Umbilical cord (tissue), 2 donors: ENCODE measurements at places on chromosomes 6 and 20. TPM values are rescaled to one million over a fixed set of nuclear protein-coding genes. Genes with fewer than 3 reads are reported as not detected.

The ATP6V1G2 gene
- 3.6 TPM for total RNA-seq

The OTOR gene
- 1.7 TPM for total RNA-seq

The DACT2 gene
- 8.7 TPM for total RNA-seq

The BCAS1 gene
- total RNA-seq = 4.3 TPM

The CDKAL1 gene
- 24.6 TPM for total RNA-seq

The COL9A3 gene
- 37.1 TPM for total RNA-seq

The ADGRF5 gene
- total RNA-seq = 2.2 TPM

The SNPH gene
- total RNA-seq = 1.9 TPM

The ADA gene
- total RNA-seq = 14.0 TPM

The BEND6 gene
- 21.7 TPM for total RNA-seq

The NELFE gene
- total RNA-seq = 54.9 TPM

The GPX5 gene
- 4.6 TPM for total RNA-seq

The CLVS2 gene
- total RNA-seq = 4.1 TPM

The PNLDC1 gene
- not detected for total RNA-seq

The C20orf144 gene
- total RNA-seq = not detected

The FAXC gene
- total RNA-seq = 5.3 TPM

The RUNX2 gene
- total RNA-seq = 6.3 TPM

The PI3 gene
- total RNA-seq = not detected

The HLA-DQA1 gene
- total RNA-seq = not detected

The BAG2 gene
- 46.7 TPM for total RNA-seq

The ABHD16B gene
- not detected for total RNA-seq

The SLC22A16 gene
- total RNA-seq = 1.4 TPM

The SLC35F1 gene
- total RNA-seq = 2.2 TPM

The MAN1A1 gene
- 258 TPM for total RNA-seq

The PROKR2 gene
- not detected for total RNA-seq

The CYP24A1 gene
- total RNA-seq = 1.2 TPM

The C20orf202 gene
- 1.2 TPM for total RNA-seq

The HLA-DPA1 gene
- total RNA-seq = 24.8 TPM

The SLA2 gene
- total RNA-seq = not detected

The SERINC1 gene
- total RNA-seq = 275 TPM

The TMEM14C gene
- total RNA-seq = 75.1 TPM

The BPI gene
- total RNA-seq = not detected

The RALGAPB gene
- total RNA-seq = 36.4 TPM

The SYTL3 gene
- 1.7 TPM for total RNA-seq

The HFE gene
- 11.8 TPM for total RNA-seq

The CCN6 gene
- total RNA-seq = 6.7 TPM

The LST1 gene
- total RNA-seq = not detected

The ITPA gene
- 7.2 TPM for total RNA-seq

The PHACTR1 gene
- total RNA-seq = 3.6 TPM

The MRS2 gene
- total RNA-seq = 27.0 TPM

The MROH8 gene
- total RNA-seq = 2.4 TPM

The ITPR3 gene
- total RNA-seq = 4.1 TPM
